NCI-H1092 treated with DMSO at 0.1 percent for 48 hours (cell line): ENCODE measurements at places on chromosomes 3 and 15.

GRCh38 chr3:150589759-150590158 is 13.4 kb upstream of the SELENOT start:
- no peak for DNase-seq

DNA sequence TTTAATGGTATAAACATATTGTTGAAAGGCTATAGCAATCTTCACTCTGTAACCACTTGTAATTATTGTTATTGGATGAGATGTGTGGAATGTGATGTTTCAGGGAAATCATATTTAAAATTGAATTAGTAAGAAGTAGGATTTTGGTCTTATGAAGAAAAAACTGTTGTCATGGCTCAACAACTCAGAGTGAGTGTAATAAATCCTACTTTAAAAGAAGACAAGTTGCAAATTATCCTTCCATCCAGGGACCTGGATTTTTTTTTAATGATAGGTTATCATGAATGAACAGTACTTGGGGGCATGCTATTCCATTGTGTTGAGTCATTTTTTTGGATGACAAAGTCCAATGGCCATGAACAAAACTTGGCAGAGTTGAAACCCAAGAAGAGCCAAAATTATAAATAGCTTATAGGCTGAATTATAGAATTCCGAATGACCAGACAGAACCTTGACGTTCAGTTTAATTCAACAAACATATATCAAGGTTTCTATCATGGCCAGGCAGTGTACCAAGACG is 625.5 kb upstream of the ZNF717 start:
- DNase-seq = no peak

DNA sequence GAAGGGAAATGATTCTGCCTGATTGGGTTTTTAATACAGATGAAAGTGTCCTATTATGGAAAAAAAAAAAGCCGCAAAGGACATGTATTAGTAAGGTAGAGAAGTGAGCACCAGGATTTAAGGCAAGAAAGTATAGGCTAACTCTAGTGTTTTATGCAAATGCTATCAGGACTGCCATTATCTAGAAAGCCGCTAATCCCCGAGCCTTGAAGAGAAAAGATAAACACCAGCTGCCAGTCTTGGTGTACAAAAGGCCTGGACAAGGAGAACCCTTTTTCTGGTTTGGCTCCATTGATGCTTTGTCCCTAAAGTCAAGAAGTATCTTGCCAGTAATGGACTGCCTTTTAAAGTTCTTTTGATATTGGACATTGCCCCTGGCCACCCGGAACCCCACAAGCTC is 8.6 kb upstream of the TRIM59 start:
- DNase-seq = no peak

GRCh38 chr3:179603831-179604230 is 607 bp downstream of the MRPL47 start:
- DNase-seq = no peak

DNA sequence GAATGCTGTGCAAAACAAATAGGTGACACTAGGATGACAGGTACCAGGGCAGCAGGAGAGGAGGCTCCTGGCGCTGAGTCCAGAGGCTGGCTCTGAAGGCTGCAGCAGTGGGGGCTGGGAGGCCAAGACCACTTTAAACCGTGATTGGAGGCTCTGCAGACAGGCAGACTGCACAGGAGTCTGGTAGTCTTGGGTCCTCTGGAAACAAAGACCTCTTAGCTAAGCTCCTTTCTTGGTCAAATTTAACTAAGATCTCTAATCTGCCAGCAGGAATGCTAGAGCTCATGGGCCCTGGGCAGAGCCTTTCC is 4.4 kb upstream of the MUSTN1 start:
- DNase-seq = no peak

- DNase-seq = peak; percentile 28
These were observed 49.7 kb downstream of the SEMA5B start for GRCh38 chr3:122977746-122978466.

DNA sequence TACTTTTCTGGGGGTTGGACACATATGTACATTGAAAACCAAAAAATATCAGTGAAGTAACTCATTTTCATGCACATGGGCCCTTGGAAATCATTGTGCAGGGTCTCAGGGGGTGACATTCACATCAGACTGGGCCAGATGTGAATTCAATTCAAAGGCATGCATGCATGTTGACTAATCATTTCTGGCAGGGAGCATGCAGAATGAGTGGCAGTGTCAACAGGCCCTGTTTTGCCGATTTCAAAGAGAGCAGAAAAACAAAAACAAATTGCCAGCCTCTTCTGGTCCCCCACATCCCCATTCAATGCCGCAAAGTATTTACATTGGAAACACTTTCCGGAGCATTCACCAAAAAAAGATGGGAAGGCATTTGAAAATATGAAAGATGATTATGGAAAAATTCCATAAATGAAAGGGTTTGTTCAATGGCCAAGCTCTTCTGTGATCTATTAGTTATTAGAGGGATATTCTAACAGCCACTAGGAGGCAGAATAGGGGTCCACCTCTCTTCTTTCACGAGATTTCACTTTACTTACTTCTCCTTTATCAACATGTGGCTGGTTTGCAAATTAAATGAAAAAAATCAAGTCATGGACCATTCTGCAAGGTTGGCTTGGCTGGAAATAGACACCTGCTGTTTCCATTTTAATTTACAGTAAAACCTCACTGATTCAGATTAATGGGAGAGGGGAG is 119.9 kb upstream of the FEZF2 start:
- DNase-seq = no peak

GRCh38 chr3:128273109-128273840 is 120.0 kb downstream of the EEFSEC start:
- DNase-seq = no peak

DNA sequence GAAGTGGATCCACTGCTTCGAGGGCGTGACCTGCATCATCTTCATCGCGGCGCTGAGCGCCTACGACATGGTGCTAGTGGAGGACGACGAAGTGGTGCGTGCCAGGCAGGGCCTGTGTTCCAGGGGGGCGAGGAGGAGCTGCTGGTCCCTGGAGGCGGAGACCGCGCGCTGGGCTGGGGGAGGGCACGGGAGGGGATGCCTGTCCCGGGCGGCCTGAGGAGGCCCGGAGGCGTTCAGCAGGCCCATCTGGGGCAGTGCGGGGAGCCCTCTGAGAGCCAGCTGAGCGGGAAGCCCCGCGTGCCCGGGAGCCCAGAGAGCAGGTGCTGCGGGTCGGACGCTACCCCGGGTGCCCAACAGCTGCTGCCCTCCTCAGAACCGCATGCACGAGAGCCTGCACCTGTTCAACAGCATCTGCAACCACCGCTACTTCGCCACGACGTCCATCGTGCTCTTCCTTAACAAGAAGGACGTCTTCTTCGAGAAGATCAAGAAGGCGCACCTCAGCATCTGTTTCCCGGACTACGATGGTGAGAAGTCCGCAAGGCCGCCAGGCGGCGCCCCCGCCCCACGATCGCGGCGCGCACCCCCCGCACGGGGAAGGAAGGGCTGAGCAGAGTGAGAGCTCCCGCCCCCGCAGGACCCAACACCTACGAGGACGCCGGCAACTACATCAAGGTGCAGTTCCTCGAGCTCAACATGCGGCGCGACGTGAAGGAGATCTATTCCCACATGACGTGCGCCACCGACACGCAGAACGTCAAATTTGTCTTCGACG is 2.9 kb downstream of the GNAT1 start:
- peak; percentile 28 for DNase-seq

DNA sequence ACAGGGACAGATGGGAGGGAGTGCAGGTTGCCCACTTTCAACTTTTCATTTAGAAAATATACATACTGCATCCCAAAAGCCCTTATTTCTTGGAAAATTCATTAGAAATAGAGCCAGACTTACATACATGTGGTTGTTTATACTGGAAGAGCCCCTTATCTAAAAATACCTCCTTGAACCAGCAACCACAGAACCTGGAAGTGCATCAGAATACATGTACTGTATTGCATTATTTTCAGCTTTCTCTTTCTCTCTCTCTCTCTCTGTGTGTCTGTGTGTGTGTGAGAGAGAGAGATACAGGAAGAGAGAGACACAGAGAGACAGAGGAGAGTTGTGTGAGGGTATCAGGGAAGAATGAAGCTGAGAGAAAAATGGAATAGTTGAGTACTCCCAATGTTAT is 29.5 kb upstream of the LSAMP start:
- DNase-seq = no peak

DNA sequence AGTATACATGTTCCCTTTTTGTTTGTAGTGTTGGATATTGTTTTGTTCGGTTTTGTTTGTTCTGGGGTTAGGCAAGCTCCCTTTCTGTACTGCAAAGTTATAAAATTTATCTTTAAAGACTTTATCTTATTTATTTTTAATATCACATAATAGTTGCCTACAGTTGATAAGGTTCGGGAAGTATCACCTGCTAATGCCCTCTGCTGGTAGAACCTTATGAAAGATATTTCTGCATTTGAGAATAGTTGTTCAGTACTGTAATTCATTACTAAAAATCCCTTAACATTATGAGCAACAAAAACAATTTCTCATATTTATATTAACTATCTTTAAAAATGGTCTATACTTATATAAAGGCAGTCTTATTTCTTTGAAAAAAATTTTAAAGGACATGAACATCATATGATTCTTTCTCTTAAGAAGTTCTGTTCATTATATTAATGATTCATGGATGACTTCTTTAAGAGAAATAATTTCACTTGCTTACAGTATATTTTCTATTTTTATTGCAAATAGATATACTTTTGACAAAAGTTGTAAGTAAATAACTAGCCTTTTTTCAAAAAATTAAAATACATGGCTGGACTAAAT is 1126.8 kb downstream of the SI start:
- peak; percentile 22 for DNase-seq

DNA sequence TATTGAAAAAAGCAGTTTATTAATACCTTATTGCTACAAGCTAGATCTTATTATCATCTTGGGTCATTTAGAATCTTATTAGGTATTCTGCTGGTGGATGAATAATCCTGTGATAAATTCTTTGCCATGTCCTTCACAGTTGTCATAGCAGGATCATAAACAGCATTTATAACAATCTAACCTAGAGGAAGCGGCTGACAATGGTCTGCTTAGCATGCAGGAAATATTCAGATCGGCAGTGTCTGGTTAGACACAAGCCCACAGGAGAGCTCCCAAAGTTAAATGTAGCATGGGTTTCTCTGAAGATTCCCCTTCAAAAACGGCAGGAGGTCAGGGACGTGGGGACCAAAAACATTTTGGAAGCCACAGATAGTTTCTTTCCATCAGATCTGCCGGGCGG is 179.3 kb downstream of the FOXB1 start:
- no peak for DNase-seq

DNA sequence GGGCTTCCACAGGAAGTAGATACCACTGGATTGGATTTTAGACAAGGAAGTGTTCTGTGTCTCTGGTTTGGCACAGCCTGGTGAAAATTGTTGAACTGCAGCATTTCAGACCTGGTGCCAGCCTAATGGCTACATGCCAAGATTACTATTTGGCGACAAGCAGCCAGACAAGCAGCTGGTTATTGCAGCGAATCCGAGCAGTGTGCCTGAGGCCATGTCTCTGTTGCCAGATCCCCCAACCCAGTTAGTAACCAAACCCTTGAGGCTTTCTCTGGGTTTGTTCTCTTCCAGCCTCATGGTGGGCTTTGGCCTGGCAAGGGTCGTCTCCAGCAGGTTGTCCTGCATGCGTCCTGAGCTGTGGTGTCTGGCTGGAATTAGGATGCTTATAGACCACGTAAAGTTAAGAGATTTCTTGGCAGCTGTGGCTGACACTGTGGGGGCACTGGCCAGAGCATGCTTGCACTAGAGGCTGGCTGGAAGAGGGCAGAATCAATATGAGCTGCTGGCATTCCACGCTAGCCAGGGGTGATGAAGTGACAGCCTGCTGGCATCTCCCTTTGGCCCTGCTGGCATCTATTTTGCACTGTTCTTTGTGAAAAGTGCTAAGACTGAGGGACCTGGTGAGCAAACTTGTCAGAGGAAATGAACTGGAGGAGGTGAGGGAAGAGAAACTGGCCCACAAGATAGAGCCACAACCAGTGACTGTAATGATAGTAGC is 172.6 kb downstream of the RBMS3 start:
- peak; percentile 76 for DNase-seq

GRCh38 chr3:60192297-60193114 is 1058.7 kb downstream of the FHIT start:
- no peak for DNase-seq

DNA sequence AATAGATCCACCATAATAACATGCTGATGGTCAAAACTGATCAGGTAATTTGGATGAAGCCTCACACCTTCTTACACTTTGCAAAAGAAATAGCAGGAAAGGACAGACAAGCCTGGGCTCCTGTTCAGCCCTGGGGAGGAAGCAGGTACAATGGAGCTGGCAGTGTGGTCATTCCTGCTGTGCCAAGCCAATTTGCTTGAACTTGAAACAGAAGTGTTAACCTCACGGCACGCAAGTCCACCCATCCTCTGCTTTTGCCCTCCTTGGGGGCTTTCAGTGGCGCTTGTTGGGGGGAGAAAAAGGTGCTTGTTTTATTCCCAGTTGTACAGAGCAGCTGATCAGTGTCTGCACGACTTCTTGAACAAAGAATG is 36.8 kb upstream of the RFTN1 start:
- DNase-seq = no peak

DNA sequence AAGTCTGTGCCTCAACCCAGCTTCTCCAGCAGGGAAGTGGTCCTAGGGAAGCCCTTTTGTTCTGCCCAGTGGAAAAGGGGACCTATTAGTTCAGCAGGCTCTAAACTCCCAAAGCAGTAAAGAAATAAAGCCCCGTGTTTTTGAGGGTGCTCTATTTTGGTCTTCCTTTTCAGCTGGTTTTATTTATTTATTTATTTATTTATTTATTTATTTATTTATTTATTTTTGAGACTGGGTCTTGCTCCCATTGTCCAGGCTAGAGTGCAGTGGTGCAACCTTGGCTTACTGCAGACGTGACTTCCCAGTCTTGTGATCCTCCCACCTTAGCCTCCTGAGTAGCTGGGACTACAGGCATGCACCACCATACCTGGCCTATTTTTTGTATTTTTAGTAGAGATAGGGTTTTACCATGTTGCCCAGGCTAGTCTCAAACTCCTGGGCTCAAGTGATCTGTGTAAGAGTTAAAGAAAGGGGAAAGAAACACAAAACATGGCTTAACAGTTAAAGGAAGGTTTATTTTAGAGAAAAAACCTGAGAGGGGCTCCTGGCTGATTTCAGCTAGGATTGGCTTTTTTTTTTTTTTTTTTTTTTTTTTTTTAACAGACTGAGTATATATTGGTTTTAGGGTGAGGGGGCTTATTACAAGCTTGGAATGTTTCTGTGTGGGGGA is 154.6 kb downstream of the CLSTN2 start:
- DNase-seq = no peak

DNA sequence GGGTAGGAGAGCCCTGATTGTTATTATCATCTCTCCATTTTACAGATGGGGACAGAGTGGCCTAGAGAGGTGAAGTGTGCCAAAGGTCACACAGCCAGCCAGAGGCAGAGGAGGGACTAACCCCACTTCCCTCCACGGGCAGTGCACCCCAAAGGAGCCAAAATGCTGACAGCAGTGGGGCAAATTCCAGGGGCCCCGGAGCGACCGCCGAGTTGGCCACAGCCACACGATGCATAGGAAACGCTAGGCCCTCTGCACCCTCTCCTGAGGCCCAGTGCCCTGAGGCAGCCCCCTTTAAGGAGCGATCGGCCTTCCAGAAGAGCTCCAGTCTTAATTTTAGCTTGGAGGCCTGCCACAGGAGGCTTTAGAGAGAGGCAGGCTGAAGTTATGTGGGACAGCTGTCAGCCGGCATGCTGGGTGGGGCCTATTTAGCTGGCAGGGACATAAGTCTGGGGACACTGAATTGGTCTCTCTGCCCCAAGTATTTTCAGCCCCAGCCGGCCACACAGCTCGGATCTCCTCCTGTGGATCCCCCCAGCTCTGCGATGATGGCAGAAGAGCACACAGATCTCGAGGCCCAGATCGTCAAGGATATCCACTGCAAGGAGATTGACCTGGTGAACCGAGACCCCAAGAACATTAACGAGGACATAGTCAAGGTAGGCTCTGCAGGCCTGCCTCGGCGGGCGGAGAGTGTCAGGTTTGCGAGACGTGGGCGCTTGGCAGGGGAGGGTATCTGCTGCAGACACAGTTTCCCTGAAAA is at the start of gene CAV3:
Gene CAV3 (plus strand): TSS at position 471 of the 763 bp plus-strand sequence. CDS start 75 bp downstream, at position 546.
- DNase-seq = no peak
